ENCODE measurements at places on chromosomes 2 and 18.

DNA sequence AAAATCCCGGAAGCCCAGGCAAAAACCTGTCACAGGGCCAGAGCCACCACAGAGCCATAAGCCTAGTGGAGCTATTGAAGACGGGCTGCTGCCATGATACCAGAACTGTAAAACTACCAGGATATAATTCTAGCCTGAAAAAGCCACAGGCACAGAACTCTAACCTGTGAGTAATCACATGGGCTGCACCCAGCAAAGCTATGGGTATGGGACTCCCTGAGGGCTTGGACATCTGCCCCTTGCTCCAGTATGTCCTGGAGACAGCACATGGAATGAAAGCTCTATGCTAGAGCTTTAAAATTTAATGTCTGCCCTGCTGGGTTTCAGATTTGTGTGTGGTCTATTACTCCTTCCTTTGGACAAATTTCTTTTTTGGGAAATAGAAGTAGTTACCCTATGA, 2183.6 kb upstream of the CELF4 start:
- DNase-seq = no peak

- DNase-seq = no peak
These were observed 215.4 kb downstream of the DOK6 start for GRCh38 chr18:69616114-69616513.

- no peak for DNase-seq
These were observed 1.3 kb upstream of the FAP start for GRCh38 chr2:162244541-162245031.

GRCh38 chr2:62216616-62217015, 20.7 kb downstream of the B3GNT2 start:
- no peak for DNase-seq

DNA sequence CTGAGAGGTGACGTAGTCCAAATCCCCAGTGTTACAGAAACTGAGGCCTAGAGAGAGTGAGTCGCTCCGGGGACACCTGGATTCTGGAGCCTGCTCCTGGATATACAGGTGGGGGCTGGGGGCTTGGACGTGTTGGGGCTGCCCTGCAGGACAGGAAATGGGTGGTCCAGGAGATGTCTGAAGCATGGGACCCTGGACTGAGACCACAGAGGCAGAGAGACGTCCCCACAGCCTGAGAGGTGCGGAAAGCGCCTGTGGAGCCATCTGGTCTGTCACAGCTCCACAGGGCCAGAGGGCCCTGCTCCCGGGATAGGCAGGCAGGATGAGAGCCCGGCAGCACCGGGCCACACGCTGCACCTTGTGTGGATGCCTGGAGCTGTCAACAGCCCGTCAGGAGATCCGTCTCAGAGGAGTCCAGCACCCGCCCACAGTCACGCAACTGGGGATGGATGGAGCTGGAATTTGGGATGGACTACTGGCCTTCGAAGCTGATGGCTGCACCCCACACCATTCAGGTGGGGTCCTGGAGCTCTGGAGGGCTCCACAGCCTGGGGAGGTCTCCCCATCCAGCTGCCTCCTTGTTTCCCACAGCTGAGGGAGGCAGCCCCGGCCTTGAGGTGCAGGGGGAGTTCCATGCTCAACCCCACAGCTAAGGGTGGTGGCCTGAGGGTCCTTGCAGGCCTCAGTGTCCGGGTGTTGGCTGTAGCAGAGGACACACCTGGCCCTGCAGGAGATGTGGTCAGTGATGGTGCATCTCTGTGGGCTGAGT, 303.0 kb downstream of the NDUFA10 start:
- no peak for DNase-seq

DNA sequence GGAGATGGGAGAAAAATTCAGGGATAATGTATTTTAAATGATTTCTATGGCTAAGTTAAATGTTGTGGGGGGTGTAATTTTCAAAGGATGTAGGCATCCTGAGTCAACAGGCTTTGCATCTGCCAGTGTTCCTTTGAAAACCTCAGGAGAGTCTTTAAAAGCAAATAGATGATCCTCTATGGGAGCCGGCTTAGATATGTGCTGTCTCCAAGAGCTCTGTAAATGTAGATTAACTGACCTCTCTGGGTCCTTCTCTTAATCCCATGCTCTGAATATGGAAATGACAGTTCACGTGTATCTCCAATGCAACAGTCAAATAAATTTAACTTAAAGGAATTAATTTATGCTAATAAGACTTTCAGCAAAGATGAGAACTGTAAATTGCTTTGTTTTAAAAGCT, 292.7 kb downstream of the ERBB4 start:
- no peak for DNase-seq

GRCh38 chr2:227447606-227448005, 24.4 kb upstream of the AGFG1 start:
- DNase-seq = no peak

GRCh38 chr2:1771626-1772280, 27.4 kb upstream of the PXDN start:
- no peak for DNase-seq

DNA sequence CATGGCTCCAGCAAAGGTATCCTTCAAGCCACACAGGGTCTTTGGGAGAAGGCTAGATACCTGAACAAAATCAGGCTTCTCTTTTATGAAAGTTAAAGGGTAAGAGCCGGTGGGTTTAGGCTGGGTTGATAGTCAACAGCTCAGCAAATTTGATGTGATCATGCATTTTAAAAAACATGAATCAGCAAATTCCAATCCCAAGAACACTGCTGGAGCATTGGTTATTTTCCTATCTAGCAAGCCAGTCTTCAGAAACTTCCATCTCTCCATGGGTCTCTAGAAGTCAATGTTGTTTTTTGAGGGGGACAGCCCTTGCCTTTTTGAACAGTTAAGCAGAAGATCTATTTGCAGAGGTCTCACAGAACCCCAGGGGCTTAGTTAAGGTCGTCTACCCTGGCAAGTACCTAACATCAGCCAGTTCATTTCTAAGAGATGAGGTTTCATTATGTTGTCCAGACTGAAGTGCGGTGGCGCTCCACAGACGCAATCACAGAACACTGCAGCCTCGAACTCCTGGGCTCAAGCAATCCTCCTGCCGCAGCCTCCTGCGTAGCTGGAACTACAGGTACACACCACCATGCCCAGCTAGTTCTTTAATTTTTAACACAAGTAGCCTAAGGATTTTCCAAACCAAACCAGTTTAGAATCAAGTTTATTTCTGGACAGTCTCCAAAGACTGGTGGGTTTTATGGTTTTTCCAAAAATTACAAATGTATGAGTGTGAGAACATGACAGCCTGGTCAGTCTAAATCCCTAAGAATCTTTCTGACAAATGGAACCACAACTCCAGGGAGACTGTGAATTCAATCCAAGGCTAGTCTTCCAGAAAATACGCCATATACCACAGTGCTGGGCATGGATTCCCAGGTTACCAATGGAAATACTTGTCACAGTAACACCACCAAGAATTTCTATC, 4.1 kb upstream of the ZCCHC2 start:
- no peak for DNase-seq

DNA sequence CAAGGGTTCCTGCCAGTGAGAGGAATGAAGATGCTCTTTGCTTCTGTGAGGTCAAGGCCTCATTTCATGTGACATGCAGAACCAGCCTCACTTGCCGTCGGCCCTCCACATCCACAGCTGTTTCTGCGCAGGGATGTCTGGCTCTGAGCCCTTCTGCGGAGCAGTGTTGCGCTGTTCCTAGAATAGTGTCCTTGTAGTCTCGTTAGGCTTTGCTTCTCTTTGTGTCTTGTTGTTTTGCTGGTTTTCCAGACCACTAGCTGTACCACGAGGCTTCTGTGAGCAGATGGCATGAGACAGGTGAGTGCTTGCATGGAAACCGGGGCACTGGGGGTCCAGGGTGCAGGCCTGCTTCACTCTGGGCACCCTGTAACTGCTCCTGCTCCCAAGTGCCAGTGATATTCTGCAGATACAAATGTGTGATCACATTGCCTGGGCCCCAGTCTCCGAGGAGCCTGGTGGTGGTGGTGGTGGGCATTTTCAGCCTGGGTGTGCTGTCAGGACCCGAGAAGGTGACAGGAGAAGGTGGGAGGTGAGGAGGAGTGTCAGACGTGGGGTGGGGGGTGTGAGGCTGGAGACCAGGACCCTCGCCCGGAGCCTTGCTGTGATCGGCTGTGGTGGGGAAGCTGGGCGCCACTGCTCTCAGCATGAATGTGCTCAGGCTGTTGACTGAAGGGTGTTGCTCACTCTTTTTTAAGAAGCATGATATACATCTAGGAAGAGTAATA, 34.3 kb downstream of the LDLRAD4 start:
- DNase-seq = no peak

DNA sequence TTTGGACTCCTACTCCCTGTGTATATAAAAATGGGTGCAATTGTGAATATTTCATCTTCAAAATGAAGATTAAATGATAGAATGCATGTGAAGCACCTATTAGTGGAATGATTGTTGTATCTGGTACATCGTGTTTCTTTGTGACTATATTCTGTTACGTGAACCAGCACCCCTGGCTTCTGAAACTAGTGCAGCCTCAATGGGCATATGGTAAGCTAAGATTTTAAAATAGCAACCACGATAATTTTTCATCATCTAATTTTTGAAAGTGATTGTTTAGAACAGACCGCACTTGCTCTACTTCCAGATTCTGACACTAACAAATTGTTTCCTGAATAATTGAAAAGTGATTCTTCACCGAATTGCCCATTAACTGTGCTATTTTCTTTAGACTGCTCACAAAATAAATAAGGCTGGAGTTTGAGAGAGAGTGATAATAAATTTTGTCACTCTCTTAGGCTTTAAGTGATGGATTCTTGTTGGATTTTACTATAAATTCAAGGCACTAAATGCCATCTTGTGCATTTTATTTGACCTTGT, 806.1 kb upstream of the LRATD1 start:
- no peak for DNase-seq

- DNase-seq = no peak
These were observed 30.6 kb downstream of the CHCHD5 start for GRCh38 chr2:112615051-112615450.

DNA sequence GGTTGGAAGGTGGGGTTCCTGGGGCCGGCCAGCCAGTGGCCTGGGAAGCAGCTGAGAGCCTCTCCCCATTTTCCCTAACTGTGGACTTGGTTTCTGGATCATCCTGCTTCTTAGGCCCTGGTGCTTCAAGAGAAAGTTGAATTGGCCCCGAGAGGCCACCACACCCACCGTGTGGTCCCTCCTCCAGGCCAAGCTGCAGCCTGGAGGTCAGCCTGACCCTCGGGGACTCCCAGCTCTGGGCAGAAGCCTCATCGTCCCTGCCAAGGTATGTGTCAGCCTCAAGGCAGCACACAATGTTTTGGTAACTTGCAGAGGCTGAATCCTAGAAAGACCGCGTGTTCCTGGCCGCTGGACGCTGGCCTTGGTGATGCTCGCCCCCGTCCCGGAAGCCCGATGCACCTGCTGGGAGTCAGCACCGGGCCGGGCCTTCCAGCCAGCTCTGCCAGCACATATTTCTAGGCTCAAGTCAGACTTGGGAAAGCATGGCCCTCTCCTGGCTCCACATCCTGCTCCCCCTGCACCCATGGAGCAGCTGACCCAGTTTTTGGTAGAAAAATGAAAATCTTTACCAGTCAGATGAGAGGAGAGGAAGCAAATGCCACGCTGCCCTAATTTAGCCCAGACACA, 72.6 kb downstream of the ACTR2 start:
- DNase-seq = no peak

GRCh38 chr2:42566837-42567321, 1.6 kb upstream of the MTA3 start:
- DNase-seq = no peak

- no peak for DNase-seq
These were observed 23.6 kb upstream of the SLC9A4 start for GRCh38 chr2:102449370-102449974.

DNA sequence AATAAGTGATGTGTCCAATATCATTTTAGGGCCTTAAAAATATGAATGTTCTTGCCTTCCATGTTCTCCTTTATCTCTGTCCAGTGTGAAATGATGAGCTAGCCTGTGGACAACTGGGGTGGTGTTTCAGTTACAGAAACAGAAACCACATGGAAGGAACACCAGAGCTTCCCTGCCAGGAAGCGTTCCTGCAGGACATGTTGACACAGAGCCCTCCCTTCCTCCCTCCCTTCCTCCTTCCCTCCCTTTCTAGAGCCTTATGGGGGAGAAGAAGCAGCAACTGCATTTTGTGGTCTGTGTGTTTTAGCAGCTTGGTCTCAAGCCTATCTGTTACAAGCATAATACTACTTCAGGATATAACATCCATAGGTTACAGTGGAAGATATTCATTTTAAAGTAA, 539.7 kb upstream of the NETO1 start:
- peak; percentile 35 for DNase-seq

GRCh38 chr2:31170071-31170698, 31.9 kb upstream of the GALNT14 start:
- DNase-seq = peak; percentile 26

DNA sequence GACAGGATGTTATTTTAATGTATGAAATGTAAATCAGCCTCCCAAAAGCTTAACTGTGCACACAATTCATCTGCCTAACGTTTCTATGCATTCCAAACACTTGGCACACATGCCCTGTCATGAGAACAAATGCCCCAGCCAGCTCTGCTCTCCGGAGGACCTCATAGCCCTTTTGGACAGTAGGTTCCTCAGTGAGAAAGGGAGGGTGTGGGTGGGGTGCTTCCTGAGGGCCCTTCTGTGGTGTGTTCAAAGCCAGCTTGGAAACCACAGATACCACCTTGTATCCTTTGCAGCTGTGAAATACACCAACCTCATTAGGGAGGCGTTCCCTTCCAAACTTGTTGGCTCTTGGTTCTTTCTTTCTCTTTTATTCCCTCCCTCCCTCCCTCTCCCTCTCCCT, 102.2 kb upstream of the ASB18 start:
- no peak for DNase-seq

GRCh38 chr18:9547782-9548181, 66.6 kb downstream of the PPP4R1 start:
- no peak for DNase-seq

- DNase-seq = no peak
These were observed 12.4 kb downstream of the NMI start for GRCh38 chr2:151277067-151277466.

GRCh38 chr2:63764630-63765029, 77.1 kb upstream of the UGP2 start:
- no peak for DNase-seq

- DNase-seq = no peak
These were observed 3.6 kb downstream of the ACTR1B start for GRCh38 chr2:97660044-97660774.

DNA sequence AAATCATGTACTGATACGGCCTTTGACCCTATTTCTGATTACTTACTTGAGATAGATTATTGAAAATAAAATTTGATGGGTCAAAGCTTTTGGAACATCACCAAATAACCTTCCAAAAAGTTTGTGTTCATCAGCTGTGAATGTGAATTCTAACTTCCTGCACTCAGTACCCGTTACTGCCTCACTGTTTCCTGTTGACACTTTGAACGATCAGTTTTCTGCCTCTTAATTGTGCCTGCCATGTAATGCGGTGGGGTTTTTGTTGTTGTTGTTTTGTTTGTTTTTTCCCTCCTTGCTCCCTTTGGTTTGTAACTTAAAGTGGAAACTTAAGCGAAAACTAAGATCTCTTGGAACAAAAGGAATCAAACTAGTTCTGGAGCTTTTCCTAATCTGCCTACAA, 18.9 kb downstream of the ATG16L1 start:
- no peak for DNase-seq

All from right renal cortex interstitium (tissue), 3 donors.